HepG2 (cell line): ENCODE measurements at places on chromosomes 2 and 18.

DNA sequence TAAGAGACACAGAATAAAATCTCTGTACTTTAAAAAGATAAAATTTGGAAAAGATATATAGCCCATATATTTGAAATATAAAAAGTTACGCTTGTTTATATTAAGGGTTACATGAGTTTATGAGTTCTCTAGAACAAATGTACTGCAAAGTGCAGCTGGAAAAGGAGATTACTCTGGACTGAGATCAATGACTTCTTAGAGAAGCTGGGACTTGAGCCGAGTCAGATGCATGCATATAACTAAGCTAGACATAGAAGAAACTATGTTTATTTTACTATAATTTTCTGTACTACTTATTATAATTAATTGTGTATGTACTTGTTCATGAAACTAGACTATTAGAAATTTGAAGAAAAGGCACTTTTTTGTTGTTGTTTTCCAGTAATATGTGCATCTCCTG, 170.3 kb upstream of the NXPH2 start:
- DNase-seq: no peak

- DNase-seq: peak; percentile 48
Measured at GRCh38 chr2:84631047-84631446, 114.7 kb downstream of the DNAH6 start.

DNA sequence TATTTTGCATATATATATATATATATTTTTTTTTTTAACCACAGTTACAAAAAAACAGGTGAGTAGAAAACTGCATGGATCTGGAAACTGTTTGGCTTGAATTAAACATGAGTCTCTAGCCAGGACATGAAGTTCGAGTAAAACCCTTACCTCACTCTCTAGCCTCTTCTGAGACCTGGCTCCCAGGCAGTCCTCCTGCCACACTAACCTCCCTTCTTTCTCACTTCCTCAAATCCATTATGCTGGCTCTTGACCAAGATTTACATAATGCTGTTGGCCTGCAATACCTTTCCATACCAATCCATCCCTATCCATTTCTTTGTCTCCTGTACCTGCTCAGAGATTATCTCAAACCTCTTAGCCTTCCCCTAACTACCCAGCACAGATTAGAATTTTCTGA, 34.0 kb downstream of the PIGN start:
- no peak for DNase-seq

GRCh38 chr2:238331916-238332315, 11.6 kb downstream of the TRAF3IP1 start:
- no peak for DNase-seq

DNA sequence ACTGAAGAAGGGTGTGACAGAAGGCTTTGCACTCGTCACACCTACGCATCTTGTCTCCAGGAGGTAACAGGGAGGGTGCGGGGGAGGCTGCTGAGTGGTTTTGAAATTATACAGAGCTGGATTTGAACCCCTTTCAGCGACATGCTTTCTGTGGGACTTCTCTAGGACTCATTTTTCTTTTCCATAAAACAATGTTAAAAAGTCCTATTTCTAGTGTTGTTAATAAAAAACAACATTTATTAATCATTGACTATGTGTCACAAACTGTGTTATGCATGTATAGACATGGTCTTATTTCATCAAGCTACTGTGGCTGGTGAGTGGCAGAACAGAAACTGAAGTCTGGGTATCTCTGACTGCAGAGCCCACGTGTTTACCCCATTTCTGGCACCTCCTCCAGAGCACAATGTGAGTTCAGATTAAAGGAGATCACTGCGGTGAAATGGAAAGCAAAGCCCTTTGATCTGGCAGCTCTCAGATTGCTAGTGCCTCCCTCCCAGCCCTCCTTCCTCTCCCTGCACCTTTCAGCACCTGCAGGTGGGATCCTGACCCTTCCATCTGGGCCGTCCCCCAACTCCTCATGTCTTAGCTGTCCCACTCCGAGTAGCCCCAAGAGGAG, 315.5 kb upstream of the MYT1L start:
- no peak for DNase-seq
